Stimulated activated CD8-positive, alpha-beta memory T cell treated with anti-CD3 and anti-CD28 coated beads, Interleukin-15, amount 100 ng/mL, for 1 hour (primary cell): ENCODE measurements at places on chromosomes 12 and 14.

GRCh38 chr12:49536526-49537071 is 2.2 kb upstream of the KCNH3 start:
- no peak for DNase-seq

DNA sequence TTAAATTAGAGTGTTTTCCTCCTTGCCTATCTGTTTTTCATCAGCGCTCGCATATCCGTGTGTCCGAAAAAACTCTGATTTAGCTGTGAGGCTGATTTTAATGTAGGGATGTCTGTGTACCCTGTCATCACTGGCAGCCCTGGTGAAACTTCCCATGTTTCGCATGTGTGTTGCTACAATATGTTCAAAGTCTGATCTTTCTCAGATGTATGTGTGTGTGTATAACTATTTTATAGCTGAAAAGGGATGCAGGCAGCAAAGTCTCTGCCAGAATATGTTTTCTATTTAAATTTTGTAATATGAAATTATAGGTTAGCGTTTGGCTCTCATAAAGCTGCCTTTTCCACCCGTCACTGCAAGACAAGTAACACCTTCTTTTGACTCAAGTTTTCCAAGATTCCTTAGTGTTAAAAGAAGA is 154.8 kb downstream of the TMTC2 start:
- no peak for DNase-seq

DNA sequence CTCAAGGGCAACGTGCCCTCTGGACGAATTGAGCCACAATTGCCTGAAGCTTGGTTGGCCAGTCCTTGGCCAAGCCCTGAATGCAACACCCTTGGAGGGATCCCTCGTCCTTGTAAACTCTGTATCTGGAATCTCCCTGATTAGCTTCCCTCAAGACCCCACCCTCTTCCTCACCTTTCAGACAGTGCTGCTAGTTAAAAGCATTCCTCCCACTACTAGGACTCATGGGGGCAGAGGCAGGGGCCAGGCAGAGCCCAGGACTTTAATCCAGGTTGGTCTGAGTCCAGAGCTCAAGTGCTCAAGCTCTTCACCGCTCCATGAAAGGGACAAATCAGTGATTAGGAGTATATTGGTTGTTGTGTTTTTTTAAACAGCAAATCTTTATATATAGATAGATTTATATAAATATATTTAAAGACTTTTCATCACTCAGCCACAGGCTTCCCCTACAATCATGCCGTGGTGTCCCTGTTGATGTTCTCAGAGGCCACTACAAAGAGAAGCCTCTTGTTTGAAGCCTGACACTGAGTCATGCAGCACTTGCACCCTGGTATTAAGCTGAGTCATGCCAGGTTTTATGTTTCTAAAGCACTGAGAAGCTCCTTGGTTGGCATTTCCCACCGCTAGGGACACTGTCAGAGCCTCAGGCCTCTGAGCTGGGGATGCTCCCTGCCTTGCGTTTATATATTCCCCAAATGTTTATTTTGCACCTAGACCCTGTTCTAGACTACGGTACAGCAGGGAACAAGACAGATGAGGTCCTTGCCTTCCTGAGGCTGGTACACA is 53.8 kb upstream of the GSC start:
- DNase-seq, result no peak

DNA sequence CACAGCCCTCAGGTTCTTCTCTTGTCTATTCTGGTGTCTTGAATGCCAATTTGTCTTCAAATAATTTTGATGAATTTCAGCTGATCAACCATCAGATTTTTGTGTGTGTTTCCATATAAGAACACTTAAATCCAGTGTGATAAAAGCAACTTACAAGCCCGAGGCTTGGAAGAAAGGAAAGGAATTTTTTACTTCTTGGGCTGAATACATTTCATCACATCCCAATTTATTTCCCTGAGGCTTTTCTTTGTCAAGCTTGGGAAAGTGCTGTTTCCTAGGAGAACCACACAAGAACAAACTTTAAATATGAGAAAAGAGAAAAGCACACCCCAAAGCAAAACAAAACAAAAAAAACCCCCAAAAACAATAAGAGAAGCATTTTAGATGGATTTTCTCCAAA is 26.6 kb downstream of the GPRC5D start:
- no peak for DNase-seq

DNA sequence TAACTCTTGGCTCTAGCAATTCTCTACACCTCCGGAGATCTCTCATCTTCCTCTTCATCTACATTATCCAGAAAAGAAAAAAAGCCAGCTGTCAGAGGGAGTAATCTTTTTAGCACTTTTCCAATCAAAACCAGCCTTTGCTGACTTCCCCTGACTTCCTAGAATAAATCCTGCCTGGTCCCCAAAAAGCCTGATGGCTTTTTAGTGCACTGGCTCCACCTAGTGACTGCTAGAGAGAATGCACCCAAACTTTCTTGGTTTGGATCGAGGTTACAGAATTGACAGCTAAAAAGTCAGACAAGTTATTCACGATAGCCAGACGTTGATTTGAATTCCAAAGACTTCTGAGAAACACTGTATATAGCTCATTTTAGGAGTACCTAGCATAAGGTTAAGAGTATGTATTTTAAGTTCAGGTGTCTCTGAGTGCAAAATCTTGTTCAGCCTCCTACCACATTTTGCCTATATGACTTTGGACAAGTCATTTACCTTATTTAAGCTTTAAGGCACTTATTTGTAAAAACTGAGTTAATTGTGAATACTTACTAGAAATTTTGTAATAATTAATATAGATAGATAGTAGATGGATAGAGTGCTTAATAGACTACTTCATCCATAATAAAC is 185.7 kb upstream of the GRIN2B start:
- peak; percentile 8 for DNase-seq

- no peak for DNase-seq
Observed at GRCh38 chr14:103628221-103628683, 759 bp upstream of the KLC1 start.

DNA sequence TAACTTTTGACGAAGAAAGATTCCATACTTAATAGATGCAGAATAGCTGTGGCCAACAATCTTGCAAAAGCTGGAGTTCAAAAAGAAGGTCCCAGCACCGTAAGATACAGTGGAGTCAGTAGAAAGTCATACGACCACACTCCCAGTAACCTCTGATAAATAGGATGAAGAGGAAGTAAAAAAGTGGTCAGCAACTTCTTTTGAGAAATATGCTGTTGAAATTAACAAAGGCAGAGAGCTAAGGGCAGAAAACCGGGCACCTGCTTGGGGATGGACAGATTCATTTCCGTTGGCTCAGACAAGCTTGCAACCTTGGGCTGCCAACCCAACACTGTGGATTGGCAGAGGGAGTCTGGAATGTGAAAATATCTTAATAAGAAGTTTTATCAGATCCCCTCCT is 40.0 kb downstream of the BTG1 start:
- DNase-seq, result no peak

DNA sequence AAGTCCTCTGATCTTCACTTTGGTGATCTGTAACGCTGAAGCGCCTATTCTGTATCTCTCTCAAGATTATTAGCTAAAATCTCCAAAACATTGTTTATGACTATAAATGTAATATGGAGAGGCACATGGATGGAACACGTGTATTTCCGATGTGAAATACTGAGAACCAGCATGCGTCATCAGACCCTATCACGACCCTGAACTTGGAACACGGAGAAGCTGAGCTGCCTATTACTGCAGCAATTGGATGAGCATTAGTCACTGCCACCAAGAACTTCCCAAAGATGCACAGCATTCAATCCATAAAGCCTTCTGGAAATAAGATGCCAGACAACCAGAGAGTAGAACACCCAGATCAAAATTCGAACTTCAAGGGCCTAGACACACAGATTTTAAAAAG is 61.9 kb downstream of the PRKAB1 start:
- DNase-seq, result no peak

- DNase-seq, result no peak
Observed at GRCh38 chr12:80802652-80803400, 86.1 kb downstream of the MYF5 start.

- DNase-seq, result no peak
Observed at GRCh38 chr14:86796221-86797074, 1196.5 kb downstream of the GALC start.

- no peak for DNase-seq
Observed at GRCh38 chr14:35878272-35879150, 52.4 kb downstream of the BRMS1L start.

DNA sequence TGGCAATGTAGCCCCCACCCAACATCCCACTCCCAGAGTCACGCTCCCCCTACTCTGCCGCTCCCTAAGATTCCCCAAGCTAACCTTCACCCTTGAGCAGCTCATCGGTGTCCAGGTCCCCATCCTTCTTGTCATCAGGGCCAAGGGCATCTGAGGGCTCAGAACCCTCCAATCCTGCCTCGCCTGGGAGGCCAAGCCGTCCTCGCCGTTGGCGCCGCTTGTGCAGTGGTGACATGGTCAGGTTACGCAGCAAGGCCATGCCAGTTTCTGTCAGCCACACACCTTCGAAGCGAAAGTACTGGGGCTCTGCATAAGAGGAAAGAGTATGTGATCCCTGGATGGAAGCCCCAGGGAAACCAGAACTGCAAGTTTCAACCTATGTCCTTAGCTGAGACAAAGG is 15.9 kb downstream of the KMT2D start:
- DNase-seq, result no peak

- DNase-seq, result no peak
Observed at GRCh38 chr12:83365317-83365716, 678.6 kb downstream of the TMTC2 start.

DNA sequence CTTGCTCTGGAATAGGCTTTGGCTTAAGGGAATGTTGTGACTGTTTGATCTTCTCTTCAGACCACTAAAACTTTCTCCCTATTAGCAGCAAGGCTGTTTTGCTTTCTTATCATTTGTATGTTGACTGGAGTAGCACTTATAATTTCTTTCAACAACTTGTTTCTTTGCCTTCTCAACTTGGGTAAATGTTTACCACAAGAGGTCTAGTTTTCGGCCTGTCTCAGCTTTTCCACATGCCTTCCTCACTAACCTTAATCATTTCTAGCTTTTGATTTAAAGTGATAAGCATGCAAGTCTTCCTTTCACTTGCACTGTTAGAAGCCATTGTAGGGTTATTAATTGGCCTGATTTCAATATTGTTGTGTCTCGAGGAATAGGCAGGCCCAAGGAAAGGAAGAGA is 126.7 kb upstream of the AEBP2 start:
- DNase-seq, result no peak

DNA sequence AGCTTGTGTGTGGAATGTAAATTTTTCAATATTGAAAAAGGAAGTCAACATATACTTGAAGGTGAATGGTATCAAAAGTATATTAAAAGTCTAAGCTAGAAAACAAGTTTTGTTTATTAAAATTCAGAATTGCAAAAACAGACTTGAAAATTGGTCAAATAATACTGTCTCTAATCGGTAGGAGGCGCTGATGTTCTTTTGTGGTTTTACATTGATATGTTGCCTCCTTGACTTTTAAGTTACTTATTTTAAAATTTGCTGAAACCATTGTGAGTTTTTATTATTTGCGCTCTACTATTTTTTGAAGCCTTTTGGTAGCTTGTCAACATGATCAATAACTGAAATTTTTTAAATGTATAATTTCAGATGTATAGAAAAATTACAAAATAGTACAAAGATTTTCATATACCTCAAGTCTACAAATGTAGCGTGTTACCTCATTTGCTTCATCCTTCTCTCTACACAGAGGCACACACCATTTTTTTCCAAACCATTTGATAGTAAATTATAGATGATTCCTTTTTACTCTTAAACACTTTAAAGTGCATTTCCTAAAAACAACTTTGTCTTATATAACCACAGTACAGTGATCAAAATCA is 6.9 kb downstream of the RTRAF start:
- DNase-seq, result no peak

DNA sequence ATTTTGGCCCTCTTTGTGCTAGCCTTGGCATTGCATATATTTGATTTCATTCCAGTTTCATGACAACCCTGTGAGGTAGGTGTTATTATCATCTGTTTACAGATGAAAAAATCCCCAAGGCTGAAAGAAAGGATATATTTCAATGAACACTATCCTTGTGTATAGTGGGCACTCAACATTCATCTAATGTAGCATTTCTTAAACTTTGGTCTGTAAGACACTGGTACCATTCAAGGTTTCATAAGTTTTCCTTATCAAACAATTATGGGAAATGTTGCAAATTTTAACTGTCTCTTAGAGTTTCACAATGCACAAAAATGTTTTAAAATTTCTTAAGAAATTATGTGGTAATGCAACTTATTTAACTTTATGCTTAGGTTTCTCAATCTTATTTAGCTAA is 44.3 kb downstream of the ATP23 start:
- no peak for DNase-seq

DNA sequence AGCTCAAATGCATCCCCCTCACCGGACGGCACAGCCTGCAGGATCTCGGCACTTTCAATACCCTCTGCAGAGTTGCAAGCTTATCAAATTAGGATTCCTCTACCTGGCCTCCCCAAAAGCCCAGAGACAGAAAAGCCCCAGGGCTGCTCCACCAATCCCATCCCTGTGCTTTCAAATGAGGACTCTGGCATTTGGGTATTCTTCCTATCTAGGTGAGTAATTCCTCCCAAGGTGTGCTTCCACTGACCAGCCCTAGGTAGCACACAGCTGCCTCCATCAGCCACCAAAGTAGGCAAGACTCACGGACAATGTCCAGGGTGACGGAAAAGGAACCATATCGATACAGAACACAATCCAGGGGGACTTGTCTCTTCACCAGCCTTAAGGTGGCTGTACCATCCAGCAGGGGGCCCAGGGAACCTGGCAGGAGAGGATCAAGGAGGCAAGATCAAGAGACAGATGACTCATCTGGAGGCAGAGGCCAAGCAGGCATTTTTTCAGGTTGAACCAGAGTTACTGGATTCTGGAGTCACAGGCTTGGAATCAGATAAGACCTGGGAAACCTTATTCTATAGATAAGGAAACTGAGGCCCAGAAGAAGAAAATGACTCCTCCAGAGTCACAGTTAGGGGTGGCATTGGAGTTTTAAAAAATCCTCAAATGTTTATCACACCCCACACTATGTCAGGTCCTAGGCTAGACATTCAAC is 9.9 kb downstream of the PMEL start:
- DNase-seq, result no peak

DNA sequence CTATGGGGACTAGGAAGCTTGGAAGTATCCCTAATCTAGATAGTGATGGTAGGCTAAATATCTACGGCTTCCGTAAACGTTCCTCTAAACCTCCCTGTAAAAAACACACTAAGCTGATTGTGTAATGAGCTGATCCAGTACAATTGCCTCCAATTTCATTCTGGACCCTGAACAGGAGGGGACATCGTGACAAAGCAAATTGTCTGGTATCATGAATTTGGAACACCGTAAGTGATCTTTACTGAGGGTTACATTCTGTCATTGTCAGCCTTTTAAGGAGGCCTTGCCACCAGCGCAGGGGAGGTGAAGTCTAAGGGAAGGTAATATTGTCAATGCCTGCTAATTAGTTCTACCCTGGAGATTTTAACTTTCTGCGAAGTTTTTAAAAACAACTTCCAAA is 487 bp upstream of the MGST1 start:
- no peak for DNase-seq

GRCh38 chr14:73249564-73250316 is 12.4 kb downstream of the PAPLN start:
- DNase-seq, result no peak

GRCh38 chr14:85248881-85249635 is 280.9 kb upstream of the FLRT2 start:
- no peak for DNase-seq
